Stimulated activated CD8-positive, alpha-beta memory T cell treated with anti-CD3 and anti-CD28 coated beads, Interleukin-2, amount 100 ng/mL, for 1 hour (primary cell): ENCODE measurements at places on chromosomes 1 and 21.

DNA sequence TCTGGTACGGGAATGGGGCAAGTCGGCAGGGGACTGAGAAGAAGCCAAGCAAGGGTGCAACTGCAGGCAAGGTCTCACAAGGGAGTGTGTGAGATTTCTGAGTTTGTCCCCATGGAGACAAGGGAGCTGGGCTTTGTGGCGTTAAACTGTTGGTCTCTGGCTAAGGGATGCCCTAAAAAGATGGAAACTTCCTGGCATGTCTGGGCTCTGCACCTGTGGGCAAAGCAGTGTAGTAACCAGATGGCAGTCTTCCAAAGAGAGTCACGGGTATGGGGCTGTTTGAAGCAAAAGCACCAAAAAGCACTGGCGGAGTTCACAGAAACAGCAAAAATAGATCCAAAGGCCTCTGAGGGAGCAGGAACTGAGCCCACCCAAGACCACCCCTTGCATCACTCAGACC lies 104.8 kb upstream of the SLC44A3 start:
- no peak for DNase-seq

GRCh38 chr1:100265562-100265930 lies 470 bp upstream of the RTCA start:
- DNase-seq: no peak

DNA sequence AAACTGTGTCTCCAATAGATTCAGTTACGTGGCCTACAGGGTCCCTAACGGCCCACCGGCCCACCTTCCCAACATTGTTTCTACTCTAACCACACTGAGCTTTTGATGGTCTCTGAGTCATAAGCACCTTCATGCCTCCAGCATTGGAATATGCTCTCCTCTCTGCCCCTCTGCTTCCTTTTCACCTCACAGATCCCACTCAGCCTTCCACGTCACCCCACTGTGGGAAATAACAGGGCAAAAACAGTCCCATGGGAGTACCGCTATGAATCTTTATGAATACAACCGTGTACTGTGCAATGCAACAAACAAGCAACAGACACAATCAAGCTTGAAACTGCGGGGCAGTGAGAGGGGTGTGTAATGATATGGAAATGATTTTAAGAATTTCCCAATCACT lies 5.3 kb upstream of the SARS1 start:
- DNase-seq: no peak

GRCh38 chr1:70767377-70767776 lies 280.2 kb downstream of the PTGER3 start:
- DNase-seq: no peak

DNA sequence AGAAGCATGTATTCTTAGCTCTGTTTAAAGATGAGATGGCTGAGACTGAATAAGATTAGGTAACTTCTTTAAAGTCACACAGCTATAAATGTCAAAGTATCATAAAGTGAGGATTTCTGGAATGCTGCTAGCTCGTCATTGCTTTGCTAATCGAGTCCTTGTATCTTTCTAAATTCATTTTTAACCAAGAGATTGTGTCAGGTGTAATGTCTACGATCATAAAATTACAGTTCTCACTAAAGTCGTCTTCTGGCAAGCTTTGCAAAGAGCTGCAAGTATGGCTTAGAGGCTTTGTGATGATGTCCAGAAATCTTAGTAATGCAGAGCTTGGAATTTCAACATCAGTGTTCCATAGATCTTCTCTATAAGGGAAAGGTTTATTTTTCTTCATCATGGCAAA lies 569.8 kb downstream of the LMO4 start:
- no peak for DNase-seq

- DNase-seq: no peak
Measured at GRCh38 chr1:155646307-155646706, 36.3 kb downstream of the MSTO1 start.

- no peak for DNase-seq
Measured at GRCh38 chr1:4838231-4838630, 183.8 kb downstream of the AJAP1 start.

DNA sequence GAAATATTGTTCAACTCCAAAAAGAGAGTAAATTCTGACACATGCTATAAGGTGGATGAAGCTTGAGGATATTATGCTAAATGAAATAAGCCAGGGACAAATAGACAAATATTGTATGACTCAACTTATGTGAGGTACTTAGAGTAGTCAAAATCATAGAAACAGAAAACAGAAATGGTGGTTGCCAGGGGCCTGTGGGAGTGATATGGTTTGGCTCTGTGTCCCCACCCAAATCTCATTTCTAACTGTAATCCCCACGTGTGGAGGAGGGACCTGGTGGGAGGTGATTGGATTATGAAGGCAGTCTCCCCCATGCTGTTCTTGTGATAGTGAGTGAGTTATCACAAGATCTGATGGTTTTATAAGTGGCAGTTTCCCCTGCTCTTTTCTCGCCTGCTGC lies 24.7 kb upstream of the DISP1 start:
- no peak for DNase-seq

GRCh38 chr1:215002471-215002870 lies 80.1 kb upstream of the KCNK2 start:
- DNase-seq: no peak

- DNase-seq: no peak
Measured at GRCh38 chr1:157542676-157543075, 9.6 kb downstream of the FCRL5 start.

DNA sequence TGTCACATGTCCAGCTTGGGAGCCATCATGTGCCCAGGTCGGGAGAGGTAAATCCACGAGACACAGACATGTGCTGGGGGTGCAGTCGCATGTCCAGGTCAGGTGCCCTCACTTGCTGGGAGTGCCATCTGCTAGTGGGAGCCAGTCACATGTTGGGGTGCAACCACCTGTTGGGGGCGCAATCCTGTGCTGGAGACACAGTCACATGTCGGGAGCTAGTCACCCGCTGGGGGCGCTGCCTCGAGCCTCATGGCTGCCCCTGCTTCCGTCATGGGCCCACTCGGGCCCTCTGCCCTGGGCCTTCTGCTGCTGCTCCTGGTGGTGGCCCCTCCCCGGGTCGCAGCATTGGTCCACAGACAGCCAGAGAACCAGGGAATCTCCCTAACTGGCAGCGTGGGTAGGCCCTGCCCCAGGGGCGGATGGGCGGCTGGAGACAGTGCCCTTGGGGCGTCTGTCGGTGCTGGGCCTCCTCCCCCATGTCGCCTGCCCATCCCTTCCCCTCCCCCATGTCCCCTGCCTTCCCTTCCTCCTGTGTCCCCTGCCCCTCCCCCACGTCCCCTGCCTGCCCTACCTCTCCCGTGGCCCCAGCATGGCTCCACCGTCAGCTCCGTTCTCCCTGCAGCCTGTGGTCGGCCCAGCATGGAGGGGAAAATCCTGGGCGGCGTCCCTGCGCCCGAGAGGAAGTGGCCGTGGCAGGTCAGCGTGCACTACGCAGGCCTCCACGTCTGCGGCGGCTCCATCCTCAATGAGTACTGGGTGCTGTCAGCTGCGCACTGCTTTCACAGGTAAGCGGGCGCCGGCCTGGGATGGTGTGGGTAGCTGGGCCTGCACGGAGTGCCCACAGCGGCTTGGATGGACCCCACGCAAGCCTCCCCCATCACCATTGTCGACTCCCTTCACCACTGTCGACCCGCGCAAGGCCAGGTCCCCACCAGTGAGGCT lies at the start of gene PRSS38:
TSS of gene PRSS38 (plus strand) at position 208 of the 942 bp plus-strand sequence. CDS start at position 250, 42 bp downstream.
- no peak for DNase-seq

GRCh38 chr1:63868268-63868781 lies 94.5 kb downstream of the ROR1 start:
- no peak for DNase-seq
